ENCODE measurements at places on chromosomes 11 and 22.

DNA sequence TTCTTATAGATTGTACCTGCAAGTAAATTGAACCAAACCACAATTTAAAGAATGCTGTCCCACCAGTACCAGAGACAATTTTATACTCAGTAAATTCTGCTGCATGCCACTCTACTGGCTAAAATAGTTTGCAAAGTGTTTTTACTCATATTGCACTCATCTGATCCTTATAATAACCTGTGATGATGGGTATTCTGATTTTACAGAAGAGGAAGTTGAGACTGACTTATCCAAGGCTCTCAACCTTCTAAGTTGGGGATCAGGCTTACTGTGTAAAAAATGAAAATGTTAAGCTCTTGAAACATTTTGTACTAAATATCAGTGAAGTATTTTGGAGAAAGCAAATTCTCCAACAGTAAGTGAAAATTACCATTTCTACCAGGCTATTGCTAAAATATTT, 37.9 kb downstream of the RNF169 start:
- no peak for DNase-seq

DNA sequence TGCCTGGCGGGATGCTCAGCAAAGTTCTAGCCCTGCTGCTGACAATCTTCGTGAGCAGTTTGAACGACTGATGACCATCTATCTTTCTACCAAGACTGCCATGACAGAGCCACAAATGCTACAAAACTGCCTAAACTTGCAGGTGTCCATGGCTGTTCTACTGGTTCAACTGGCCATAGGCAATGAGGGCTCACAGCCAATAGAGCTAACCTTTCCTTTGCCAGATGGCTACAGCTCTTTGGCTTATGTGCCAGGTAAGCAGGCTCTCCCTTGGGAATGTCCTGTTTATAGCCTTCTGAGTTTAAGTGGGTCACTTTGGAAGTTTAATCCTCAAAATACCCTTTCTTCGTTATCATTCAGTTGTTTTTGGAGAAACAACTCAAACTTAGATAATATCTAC, 20.1 kb downstream of the UBE4A start:
- DNase-seq = no peak

DNA sequence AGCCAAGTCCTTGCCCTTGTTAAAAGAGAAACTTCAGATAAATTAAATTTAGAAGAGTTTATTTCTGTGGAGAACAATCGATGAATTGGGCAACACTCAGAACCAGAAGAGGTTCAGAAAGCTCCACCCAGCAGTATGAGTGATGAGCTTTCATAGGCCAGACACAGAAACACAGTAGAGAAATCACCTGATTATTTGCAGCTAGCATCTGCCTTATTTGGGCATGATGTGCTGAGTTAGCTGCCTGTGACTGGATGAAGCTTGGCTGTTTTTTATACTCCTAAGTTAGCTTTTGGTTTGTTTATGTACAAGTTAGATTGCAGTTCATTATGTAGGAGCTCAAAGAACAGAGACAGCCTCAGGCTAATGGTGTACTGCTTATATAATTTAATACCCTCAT, 269.5 kb upstream of the SESN3 start:
- peak; percentile 28 for DNase-seq

GRCh38 chr11:9957072-9957471, 293.2 kb downstream of the SWAP70 start:
- no peak for DNase-seq

DNA sequence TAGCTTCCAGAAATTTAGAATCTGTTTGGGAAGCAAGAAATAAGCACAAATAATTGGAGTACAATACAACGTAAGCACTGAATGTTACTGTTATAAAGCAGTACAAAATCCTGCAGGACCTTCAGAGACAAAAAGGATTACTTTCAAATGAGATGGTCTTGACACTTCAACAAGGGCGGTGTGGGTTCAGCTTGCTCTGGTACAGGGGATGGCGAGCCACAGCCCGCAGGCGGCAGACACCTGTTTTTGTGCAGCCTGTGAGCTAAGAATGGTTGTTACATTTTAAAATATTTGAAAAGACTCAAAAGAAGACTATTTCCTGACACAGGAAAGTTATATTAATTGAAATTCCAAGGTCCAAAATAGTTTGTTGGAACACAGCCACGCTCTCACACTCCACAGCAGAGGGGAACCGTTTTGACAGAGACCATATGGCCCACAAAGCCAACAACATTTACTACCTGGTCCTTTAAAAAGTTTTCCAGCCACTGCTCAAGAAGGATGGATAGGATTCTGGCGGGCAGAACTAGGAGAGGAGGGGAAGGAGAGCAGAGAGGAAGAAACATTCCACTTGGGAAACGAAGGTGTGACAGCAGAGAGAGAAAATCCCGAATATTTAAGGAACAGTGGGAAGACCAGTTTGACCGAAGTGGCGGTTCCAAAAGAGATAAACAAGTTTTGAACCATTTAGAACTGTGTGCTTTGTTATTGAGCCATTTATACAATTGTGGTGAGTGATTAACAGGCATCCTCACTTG, 6.3 kb downstream of the PRDM10 start:
- no peak for DNase-seq

GRCh38 chr11:86524620-86525352, 147.6 kb downstream of the ME3 start:
- DNase-seq = peak; percentile 75

DNA sequence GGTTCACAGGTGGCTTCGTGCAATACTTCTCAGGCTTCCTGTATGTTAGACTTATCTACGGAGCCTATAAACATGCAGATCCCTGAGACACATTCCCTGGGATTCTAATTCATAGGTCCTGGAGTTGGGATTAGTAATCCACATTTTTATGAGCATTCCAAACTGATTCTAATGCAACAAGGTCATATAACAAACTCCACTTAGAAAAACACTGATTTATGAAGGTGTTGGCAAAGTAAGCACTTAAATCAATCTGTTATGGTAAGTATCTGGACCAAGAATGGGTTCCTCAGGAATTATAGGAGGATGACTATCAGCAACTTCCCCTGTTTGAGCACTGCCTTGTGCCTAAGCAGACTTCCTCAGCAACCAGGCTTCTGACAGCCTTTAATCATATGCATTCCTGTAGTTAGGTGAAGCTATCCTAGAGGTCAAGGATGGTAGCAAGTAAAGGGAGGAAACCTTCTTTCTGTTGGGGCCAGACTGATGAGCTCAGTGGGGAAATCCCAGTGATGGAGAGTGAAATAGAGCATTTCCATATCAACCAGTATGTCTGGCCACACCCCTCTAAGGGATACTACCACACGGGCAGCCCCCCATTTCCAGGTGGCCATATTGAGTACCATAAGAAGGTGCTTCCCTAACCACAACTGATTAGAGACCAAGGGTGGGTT, 89.6 kb downstream of the RASSF10 start:
- no peak for DNase-seq

DNA sequence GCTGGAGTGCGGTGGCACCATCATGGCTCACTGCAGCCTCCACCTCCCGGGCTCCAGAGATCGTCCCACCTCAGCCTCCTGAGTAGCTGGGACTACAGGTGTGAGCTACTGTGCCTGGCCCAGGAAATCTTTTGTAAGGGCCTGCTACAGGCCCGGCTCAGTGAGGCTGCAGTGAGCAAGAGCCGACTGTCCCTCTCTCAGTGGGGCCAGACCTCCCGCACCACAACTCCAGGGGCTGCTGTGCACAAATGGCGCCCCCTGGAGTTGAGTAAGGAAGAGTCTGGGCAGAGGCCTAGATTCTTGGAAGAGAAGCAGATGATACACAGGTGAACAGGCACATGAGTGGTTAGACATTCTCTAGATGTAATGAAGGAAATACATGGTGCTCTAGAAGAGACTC, 7.0 kb downstream of the SERHL2 start:
- peak; percentile 23 for DNase-seq

GRCh38 chr11:117908109-117908895, 20.9 kb downstream of the TMPRSS13 start:
- DNase-seq = no peak

DNA sequence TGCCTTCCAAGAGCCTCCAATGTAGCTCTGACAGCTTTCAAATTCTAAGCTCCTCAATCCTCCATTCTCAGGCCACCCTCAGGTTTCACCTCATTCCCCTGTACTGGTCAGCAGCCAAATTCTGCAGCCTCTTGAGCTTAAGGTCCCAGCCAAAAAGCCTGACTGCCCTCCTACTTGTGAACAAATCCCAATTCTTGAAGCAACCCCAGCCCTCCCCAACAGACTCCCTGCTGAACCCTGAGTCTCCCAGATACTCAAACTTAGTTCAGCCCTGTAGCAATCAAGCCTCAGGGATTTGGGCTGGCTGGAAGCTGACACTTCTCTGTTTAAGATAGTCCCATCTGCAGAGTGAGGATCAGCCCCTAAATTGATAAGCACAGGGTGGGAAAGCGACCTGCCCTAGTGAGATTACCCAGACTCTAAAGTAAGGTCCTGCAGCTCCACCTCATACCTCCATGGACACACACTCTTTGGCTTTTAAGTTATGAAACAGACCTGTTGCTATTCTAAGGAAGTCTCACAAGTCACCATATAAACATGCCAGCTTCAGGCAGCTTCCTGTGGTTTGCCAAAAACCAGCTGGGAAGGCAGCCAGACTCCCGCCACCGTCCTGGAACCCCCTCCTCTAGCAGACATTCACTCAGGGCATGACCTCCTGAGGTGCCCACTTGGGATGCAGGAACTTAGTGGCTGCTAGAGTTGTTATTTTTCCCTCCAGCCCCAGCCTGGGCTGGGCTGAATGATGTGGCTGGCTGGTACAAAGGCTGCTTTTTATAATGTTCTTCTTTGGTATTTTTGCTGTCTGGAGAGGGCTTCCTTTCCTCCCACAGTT, 82.5 kb upstream of the PICALM start:
- peak; percentile 12 for DNase-seq

DNA sequence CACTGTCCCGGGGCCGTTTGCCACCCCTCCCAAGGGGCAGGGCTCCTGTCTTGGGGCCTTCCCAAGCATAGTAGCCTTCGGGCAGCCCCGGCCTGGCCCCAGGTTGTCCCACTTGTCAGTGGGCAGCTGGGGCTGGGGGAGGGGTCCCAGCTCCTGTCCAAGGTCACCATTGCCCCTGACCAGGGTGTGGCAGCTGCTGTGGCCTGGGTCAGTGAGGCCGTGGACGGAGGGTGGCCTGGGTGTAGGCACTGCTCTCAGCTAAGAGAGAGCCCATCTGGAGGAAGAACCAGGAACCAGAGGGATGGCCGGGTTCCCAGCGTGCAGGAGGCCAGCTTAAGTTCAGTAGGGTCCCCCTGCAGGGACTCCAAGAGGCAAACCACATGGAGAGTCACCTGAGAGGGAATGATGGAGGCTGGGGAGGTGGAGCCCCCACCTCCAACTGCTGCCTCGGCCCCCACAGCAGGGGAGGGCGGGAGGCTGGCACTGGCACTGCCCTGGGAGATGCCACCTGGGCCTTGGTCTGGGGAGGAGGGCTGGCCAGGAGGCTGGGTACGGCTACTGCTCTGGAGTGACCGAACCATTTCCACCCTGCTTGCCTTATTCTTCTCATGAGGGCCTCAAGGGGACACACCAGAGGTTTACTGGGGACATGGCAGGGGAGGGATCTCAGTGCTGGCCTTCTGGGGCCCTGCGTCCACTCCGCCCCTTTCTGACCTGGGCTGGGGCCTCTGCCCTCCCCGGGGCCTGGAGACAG, 6.8 kb upstream of the CCDC188 start:
- no peak for DNase-seq

DNA sequence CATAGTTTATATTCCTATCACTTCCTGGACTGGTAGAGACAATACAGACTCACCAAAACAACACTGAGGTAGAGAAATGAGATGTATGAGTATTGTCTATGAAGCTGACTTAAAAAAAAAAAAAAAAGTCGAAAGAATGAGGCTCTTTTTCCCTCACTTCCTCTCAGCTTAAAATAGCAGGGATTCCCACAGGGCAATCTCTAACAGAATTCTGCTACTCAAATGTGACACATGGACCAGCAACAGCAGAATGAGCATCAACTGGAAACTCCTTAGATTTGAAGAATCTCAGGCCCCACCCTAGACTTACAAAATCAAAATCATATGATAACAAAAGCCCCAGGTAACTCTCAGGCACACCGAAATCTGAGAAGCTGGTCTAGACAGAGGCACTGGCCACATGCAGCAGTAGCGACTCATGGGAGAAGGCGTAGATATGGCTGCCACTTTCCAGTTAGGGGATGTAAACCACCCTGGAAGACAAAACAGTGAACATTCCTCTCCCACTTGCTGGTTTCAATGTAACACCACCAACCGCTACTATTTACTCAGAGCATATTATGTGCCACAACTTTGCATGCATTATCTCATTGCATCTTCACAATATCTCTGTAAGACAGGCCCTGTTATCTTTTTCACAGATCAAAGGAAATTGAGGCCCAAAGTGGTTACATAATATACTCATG, 128.0 kb downstream of the RBFOX2 start:
- DNase-seq = peak; percentile 26

DNA sequence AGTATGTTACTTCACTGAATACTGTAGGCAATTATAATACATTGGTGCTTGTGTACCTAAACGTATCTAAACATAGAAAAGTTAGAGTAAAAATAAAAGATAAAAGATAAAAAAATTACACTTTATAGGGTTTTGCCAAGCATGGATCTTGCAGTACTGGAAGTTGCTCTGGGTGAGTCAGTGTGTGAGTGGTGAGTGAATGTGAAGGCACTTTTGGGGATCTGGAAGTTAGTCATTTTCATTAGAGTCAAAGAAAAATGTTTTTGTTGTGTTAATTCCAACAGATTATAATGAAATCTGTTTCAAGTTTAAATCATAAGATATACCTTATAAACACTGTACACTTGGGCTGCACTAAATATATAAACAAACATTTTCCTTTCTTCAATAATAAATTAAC, 3.3 kb downstream of the SLC22A25 start:
- no peak for DNase-seq

DNA sequence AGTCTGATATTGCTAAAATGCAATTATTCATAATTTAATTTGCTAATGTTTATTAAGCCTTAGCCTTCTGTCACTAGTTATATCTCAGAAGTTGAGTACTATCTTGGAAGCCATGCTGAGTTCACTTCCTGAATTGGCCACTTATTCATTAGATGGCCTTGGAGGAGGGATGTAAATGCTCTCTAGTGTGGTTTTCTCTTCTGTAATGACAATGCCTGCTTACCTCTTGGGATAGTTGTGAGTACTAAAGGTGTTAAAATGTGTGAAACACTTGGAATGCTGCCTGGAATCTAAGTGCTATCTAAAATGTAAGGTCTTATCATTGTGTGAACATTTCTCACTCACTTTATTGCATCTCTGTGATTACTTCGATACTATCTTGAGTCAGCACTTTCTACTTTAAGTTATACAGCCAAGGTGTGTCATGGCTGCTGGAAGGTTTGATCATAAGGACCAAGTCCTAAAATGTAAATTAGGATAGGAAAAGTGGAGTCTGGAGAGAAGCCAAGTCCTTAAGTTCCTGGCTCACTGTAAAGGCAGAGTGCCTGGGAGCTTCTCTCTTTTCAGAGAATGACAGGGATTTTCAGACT, 12.4 kb downstream of the GLYATL2 start:
- DNase-seq = peak; percentile 19
